ENCODE measurements at places on chromosomes 11 and 22. TPM values are rescaled to one million over a fixed set of nuclear protein-coding genes. Genes with fewer than 3 reads are reported as not detected.

Gene NCAPD3
- 15.4 TPM for polyA plus RNA-seq

Gene GPHA2
- polyA plus RNA-seq: 0.23 TPM

Gene CKAP5
- 65.0 TPM for polyA plus RNA-seq

GRCh38 chr11:106503901-106504300 lies 426.4 kb downstream of the AASDHPPT start:
- no peak for DNase-seq
- H3K27ac ChIP-seq: no peak overlapping the region
- H3K4me1 ChIP-seq: no peaks in the 10 kb centered on the region
- H3K27me3 ChIP-seq: no peaks in the 10 kb centered on the region
- no peak overlapping the region for H3K4me3 ChIP-seq
- no peaks in the 10 kb centered on the region for H3K36me3 ChIP-seq

Gene MS4A12
- not detected for polyA plus RNA-seq

DNA sequence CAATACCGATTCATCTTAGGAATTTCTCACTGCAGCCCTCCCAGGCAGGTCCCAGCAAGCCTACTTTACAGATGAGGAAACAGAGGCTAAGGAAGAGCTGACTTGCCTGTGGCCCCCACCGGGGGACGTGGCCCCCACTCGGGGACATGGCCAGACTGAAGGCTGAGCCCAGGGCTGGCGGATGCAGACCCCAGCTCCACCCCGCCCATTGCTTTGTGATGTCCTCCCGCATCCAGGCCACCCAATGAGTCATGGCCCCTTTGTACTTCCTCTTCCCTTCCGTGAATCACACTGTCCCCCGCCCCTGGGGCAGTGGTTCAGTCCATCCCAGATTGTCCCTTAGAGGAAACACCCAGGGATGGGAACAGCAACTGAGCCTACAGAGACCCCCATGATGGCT lies 116.0 kb upstream of the ANO1 start:
- H3K27ac ChIP-seq: no peak overlapping the region
- H3K4me1 ChIP-seq: no peaks in the 10 kb centered on the region
- H3K27me3 ChIP-seq: peaks cover 8% of the 10 kb centered on the region
- no peak overlapping the region for H3K4me3 ChIP-seq
- no peak for DNase-seq

Gene PPP2R5B
- polyA plus RNA-seq: 14.0 TPM

Gene CASP5
- polyA plus RNA-seq: not detected

GRCh38 chr11:103420593-103420992 lies 311.4 kb downstream of the DYNC2H1 start:
- no peak overlapping the region for H3K27ac ChIP-seq
- DNase-seq: no peak
- no peaks in the 10 kb centered on the region for H3K36me3 ChIP-seq

DNA sequence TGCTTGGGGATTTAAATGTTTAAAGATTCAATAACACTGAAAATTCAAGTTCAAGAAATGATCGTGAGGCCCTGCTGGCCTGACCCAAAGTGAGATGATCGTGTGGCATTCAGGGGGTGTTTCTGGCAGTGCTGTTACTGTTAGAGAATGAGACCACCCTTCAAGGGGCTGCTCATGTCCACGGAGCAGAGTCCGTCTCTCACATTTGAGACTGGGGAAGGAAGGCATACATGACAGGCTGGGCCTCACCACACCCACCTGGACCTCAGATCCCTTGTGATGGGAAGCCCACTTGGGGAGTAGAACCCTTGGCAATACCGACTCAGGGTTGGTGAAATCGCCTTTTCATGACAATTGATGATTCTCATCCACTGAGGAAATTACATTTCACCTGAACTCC lies 16.1 kb upstream of the NRIP3 start:
- no peaks in the 10 kb centered on the region for H3K27me3 ChIP-seq
- peaks cover 6% of the 10 kb centered on the region for H3K36me3 ChIP-seq
- peaks cover 22% of the 10 kb centered on the region for H3K4me1 ChIP-seq
- H3K27ac ChIP-seq: no peak overlapping the region
- no peak overlapping the region for H3K4me3 ChIP-seq

- H3K4me3 ChIP-seq: no peak overlapping the region
- H3K27me3 ChIP-seq: no peaks in the 10 kb centered on the region
- no peak overlapping the region for H3K27ac ChIP-seq
- H3K4me1 ChIP-seq: peaks cover 22% of the 10 kb centered on the region
Observed at GRCh38 chr11:119025978-119026766, 4.5 kb downstream of the SLC37A4 start.

DNA sequence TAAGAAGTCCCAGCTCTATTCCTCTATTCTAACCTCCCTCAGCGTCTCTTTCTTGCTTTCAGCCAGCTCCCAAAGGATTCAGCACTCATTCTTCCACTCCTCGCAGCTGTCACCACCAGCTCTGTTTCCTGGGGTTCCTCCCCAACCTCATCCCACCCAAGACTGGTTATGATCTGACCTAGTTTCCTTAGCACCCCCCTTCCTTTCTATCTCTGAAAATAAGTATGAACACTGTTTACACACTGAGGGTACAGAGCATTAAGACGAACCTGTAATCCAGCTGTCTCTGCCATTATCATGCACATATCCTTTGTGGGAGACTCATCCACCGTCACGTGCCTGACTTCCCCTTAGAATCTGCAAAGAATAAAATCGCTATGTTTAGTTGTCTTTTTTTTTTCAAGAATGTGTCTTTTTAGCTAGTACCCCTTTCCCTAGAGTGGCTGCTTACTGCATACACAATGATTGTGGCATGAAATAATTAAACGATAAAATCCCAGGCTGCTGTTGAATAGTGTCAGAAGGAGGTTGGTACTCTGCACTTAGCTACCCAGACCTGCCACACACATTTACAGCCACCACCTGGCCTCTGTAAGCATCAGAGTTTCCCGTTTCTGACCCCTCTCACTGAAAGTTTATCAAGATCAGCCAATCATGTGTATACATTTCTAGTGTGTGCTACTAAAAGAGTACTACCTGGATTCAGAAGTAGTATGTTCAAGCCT lies 26.9 kb upstream of the CSTF3 start:
- no peak overlapping the region for H3K4me3 ChIP-seq
- peak overlapping the region; percentile 79 for H3K27ac ChIP-seq
- H3K36me3 ChIP-seq: no peaks in the 10 kb centered on the region
- H3K27me3 ChIP-seq: no peaks in the 10 kb centered on the region

DNA sequence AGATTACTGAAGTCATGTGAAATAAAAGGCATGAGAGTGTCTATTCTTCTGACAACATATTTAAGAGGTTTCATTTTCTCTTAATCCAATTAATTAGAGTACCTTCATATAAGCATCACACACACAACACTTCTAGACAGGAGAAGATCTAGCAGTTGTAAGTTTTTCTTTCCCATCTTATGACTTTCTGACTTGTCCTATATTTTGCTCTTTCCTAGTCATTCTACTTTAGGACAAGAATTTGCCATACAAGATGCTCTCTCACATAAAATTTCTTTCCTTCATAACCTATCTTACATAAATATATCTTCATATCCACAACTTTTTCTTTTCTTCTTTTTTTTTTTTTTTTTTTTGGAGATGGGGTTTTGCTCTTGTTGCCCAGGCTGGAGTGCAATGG lies 118.3 kb upstream of the SERPIND1 start:
- no peak for DNase-seq
- no peak overlapping the region for H3K4me3 ChIP-seq
- H3K4me1 ChIP-seq: no peaks in the 10 kb centered on the region
- no peaks in the 10 kb centered on the region for H3K36me3 ChIP-seq

Gene TPH1
- 0.78 TPM for polyA plus RNA-seq

Gene RNF215
- 11.2 TPM for polyA plus RNA-seq

DNA sequence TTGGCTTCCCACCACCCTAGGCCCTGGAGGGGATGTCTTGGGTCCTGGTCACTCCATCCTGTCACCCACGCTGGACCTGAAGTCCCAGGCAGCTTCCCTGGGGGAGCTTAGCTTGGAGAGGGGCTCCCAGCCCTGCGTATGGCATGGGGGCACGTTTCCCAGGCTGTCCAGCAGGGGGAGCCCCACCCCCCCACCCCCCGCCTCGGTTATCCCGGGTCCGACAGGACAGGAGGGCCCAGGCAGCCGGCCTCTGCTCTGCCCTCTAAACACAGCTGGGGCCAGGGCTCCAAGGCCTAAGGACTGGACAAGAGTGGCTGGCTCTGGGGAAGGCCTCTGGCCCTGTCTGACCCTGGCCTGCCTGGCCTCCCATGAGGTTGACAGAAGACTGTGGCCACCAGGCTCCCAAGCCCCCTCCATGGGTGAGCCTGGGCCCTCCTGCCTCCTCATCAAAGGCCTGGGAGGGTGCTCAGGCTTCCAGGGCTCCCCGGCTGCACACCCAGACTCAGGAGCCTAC lies 104.8 kb downstream of the NECTIN1 start:
- no peak overlapping the region for H3K27ac ChIP-seq
- DNase-seq: no peak
- H3K27me3 ChIP-seq: peaks cover 2% of the 10 kb centered on the region
- no peaks in the 10 kb centered on the region for H3K36me3 ChIP-seq
- peaks cover 54% of the 10 kb centered on the region for H3K4me1 ChIP-seq

Gene MMP13
- polyA plus RNA-seq: 0.05 TPM

DNA sequence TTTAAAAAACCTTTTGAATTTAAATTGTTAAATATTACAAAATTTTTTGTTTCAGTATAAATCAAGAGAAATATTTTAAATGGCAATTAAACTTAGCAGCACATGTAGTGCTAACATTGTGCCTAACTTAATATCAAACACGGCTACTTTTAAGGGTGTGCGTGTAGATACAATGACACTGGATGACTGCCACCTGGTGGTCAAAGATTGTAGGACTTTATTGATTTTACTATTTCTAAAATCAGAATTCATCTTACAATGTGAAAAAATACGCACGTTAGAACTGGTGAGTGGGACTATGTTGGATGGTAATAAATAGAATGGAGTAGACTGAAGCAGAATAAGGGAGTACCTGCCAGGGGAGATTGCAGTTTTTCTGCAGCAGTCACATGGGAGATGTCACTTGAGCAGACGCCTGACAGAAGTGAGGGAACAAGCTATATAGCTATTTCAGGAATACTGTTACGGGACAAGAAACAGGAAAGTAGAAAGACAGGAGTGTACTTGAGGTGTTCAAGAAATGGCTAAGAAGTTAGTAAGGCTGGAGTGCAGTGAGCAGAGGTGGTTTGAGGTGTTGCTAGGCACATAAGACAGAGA lies 52.9 kb downstream of the UVRAG start:
- no peaks in the 10 kb centered on the region for H3K27me3 ChIP-seq
- H3K4me1 ChIP-seq: no peaks in the 10 kb centered on the region
- H3K4me3 ChIP-seq: no peak overlapping the region
- no peak overlapping the region for H3K27ac ChIP-seq
- H3K36me3 ChIP-seq: peaks cover 3% of the 10 kb centered on the region
- peak; percentile 62 for DNase-seq

GRCh38 chr11:84648471-84648870 lies 978.7 kb downstream of the DLG2 start:
- H3K36me3 ChIP-seq: no peaks in the 10 kb centered on the region
- H3K27me3 ChIP-seq: no peaks in the 10 kb centered on the region
- no peaks in the 10 kb centered on the region for H3K4me1 ChIP-seq

DNA sequence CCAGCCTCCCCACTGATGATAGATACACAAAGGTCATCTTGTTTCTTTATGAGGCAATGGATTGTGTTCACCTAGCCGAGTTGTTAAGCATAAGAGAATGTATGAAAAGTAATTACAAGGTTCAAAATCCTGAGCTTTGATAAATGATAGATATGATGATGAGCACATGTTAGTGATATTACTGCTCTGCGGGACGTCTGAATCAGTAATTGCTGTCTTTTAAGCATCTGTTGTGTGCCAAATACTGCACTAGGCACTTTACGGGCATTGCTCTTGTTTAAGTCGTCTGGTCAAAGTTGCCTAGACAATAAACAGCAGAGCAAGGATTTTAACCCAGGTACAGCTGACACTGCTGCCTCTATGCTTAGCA lies 559 bp upstream of the RNF141 start:
- H3K4me1 ChIP-seq: peaks cover 3% of the 10 kb centered on the region
- H3K4me3 ChIP-seq: peak overlapping the region; percentile 89
- H3K27me3 ChIP-seq: no peaks in the 10 kb centered on the region
- H3K36me3 ChIP-seq: no peaks in the 10 kb centered on the region
- no peak for DNase-seq

DNA sequence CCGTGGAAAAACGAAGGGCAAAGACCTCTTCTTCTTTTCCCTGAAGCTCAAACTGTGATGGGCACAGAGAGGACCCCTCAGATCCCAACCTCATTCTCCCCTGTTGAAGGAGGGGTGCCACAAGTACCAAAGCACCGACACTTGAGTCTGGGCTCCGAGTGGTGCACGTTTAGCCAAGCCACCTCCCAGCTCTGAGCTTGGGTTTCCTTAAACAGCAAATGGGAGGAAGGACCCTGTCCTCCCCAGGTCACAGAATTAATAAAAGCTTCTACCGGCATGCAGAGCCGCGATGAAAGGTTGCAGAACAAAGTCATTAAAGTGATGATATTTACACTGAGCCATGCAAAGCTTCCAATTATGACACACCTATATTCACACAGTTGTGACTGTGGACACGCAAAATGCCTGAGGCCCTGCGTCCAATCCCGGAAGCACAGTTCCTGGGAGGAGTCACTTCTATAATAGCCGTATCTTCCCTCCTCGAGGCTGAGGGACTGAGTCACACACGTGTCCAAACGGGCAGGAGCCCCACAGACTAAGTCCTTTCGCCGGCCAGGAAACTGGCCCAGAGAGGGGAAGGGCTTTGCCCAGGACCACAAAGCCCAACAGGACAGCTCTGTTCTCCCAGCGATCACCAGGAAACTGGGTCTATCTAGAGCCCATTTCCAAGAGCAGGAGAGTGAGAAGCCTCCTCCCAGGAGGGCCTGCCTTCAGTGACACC lies 922 bp upstream of the CSNK1E start:
- peak overlapping the region; percentile 96 for H3K27ac ChIP-seq
- peaks cover 11% of the 10 kb centered on the region for H3K36me3 ChIP-seq
- peaks cover 42% of the 10 kb centered on the region for H3K4me1 ChIP-seq
- H3K4me3 ChIP-seq: peak overlapping the region; percentile 51
- peak; percentile 82 for DNase-seq

DNA sequence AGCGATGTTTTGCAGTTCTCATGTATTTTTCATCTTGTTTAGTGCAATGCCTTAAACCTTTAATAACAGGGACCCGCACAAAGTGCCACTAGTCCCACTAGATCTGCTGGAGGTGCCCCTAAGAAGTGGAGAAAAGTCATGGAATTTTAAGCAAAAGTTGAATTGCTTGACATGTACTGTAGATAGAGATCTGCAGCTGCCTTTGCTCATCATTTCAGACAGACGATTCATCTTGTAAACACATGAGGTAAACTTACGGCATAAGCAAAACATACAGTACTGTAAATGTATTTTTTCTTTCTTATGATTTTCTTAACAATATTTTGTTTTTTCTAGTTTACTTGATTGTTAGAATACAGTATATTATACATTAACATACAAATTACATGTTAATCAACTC lies 295.6 kb downstream of the CASP12 start:
- H3K27me3 ChIP-seq: no peaks in the 10 kb centered on the region
- no peak overlapping the region for H3K4me3 ChIP-seq
- H3K36me3 ChIP-seq: no peaks in the 10 kb centered on the region
- DNase-seq: no peak
- H3K27ac ChIP-seq: no peak overlapping the region
- H3K4me1 ChIP-seq: no peaks in the 10 kb centered on the region

DNA sequence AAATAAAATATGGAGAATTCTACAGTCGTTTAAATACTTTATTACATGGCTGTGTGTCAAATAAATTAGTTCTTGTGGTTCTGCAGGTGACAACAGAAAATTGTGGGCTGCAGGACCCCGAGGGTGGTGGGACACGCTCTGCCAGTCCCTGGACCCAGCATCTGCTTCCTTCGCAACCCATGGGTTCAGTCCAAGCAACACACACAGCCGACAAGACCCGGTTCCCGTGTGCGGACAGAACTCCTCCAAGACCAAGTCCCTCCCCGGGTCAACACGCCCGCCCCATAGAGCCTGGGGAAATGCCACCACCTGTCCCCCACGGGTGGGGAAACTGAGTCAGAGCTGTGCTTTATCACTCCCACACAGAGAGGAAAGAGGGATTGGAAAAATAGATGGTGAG lies 238.9 kb downstream of the BRD1 start:
- no peaks in the 10 kb centered on the region for H3K36me3 ChIP-seq
- no peak for DNase-seq
- H3K27ac ChIP-seq: no peak overlapping the region

Data from muscle of leg (tissue), 16 donors.